Stimulated activated CD4-positive, alpha-beta T cell treated with anti-CD3 and anti-CD28 coated beads, Interleukin-2, amount 100 ng/mL, for 24 hours (primary cell): ENCODE measurements at places on chromosomes 5 and 9.
A peak's percentile ranks its signal among the peaks of the same experiment; 100 is the strongest.

- DNase-seq = no peak
Observed at GRCh38 chr5:173699966-173700365, 83.5 kb upstream of the BOD1 start.

- peak; percentile 12 for DNase-seq
Observed at GRCh38 chr9:68705531-68706362, 707 bp downstream of the PIP5K1B start.

DNA sequence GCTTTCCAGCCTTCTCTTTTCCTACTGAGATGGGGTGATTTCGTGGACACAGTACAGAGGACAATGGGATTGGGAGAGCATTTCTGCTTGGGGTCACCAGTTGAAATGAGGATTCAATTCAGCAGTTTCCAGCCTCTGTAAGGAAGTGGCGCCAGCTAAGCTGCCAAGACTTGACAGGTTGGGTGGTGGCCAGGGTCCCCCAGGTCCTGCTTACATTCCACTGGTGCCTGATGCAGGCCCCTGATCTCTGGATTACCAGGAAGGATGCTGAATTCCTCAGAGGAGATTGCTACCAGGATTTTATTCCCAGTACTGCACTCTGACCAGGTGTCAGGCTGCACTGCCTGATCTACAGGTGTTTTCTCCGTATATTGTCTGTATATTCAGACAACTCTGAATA is 119.7 kb downstream of the PSD2 start:
- no peak for DNase-seq

DNA sequence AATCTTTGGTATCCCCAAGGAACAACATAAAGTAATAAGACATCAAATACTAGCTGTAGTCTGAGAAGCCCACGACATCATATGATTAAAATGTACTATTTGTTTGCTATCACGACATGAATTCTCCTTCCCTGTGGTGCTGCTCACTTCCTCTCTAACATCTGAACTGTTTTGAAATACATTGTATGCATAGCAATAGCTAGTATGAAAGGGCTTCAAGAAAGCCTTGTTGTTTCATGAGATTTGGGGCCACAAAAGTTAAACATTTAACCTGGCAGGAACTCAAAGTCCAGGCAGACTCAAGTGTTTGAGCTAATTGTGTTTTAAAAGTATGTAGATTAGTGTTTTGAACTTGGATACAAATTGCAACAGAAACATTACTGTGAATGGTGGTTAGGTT is 237.4 kb upstream of the PTGER4 start:
- no peak for DNase-seq

DNA sequence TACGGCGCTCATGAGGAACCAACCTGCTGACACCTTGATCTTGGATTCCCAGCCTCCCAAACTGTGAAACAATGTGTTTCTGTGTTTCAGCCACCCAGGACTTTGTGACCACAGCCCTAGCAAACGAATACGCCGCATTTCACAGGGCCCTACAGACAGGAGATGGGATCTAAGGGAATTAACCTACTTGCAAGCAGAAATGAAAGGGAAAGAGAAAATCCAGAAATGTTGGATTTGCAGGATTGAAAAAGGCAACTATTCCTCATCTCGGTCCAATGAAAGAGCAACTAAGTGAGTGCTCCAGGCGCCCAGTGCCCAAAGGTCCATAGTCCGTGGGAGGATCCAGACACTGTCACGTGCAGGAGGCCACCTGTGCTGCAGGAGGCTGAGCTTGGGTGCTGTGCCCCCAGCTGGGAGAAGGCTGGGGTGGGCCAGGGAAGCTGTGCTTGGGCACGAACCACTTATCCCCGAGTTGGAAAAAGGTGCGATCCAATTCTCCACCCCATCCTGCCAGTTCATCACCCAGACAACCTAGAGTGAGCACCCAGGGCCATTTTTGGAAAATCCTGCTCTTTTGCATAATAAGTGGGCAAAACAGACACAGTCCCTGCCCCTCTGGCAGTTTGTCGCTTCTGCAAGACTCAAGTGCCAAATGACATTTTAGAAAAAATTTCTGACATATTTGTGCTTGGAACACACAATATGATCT is 177.9 kb downstream of the C9orf50 start:
- DNase-seq = no peak

DNA sequence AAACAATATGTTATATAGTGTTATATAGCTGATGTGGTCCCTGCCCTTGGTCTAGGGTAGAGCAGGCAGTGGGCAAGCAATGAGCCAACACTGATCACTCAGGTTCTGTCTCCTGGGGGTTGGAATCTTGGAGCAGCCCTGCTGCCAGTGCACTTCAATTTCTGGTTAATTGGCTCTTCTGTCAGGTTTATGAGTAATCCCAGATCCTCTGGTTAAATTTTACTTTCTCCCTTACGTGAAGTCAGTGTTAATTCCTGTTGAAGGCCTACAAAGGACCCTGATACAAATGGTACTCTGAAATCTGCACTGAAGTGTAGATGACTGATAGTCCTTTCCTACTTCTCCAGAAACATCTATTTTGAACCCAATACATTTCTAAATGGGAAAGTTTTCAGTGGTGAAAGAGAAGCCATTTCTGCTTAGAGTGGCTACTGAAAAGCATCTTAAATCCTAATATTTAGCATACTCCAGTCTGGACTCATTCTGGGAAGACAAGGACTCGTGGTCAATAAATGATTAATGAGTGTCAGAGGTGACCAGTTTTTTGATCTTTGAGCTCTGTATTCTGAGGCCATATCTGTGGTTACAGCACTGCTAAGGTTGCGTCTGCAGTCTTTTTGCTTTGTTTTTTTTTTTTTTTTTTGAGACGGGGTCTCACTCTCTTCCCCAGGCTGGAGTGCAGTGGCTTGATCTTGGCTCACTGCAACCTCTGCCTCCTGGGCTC is 442.4 kb downstream of the KIF4B start:
- DNase-seq = no peak

DNA sequence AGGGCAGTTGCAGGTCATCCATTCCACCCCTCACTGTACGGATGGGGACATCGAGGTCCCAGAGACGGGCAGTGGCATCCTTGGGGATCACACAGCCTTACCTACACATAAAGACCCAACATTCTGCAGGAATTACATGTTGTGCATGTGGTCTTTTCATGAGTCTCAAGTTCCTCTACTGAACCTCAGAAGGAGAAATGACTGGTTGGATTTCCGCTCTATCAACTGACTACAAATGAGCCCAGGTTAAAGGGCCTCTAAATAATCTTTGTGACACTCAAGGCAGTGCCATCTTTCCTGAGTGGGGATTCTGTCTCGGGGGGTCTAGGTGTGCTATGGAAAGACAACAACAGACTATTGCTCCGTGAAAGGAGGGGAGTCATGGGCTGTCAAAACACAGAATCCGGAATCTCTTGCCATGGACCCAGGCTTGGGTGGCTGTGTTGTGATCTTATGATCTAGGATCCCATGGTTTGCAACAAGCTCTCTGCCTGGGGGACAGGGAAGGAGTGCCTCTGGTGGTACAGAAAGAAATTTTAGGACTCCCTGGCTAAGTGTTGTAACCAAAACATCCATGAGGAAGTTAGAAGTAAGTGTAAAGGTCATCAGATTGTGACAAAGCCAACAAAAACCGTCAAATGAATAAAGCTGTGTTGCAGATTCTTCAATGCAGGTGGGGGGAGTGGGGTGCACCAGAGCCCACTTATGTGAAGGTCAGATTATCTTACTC is 1.9 kb upstream of the SLC31A2 start:
- DNase-seq = no peak

DNA sequence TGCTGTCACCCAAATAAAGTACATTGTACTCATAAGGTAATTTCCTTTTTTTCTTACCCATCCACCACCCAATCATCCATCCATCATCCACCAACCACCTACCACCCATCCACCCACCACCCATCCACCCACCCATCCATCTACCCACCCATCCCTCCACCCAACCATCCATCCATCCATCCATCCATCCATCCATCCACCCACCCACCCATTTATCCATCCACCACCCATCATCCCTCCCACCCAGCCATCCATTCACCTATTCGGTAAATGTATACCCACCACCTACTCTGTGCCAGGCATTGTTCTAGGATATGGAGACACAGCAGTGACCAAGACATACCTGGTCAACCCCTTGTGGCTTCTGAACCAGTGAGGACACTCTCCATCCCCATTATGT is 25.1 kb downstream of the MGAT1 start:
- DNase-seq = no peak

DNA sequence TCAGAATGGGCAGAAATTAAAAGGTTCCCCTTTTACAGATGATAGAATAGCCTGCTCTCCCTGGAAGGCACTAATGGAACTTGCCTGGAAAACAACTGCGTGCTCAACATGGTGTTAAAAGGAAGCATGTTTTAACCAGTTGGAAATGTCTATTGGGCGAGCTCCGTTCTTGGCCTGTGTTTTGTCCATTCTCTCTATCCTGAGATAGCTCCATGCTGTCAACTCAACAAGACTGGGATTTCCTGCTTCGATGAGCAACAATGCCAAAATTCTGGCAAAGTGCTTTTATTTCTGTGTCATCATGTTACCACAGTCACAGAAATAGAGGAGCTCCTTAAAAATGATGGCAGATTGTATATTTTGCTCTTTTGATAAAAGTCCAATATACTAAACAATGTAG is 198.3 kb downstream of the PLK2 start:
- no peak for DNase-seq

GRCh38 chr5:78727786-78728761 is 79.5 kb upstream of the LHFPL2 start:
- DNase-seq = no peak

- no peak for DNase-seq
Observed at GRCh38 chr5:3265131-3265885, 330.3 kb upstream of the IRX1 start.

DNA sequence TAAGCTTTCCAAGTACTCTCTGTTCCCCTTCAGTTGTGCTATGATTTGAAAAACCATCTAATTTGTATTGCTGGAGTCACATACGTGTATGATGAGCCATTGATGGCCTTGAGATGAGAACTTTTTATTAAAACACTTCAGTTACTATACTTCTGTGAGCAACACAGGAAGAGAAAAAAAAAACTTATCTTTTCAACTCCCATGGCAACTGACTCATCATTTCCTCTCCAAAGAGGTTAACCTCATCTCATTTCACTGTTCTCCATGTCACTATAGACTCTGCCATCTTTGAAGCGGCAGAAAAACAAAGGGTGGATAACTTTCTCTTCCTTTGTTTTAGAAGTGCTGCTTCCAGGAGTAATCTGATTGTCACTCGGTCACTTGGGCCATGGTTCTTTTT is 104.3 kb upstream of the PCSK1 start:
- no peak for DNase-seq

DNA sequence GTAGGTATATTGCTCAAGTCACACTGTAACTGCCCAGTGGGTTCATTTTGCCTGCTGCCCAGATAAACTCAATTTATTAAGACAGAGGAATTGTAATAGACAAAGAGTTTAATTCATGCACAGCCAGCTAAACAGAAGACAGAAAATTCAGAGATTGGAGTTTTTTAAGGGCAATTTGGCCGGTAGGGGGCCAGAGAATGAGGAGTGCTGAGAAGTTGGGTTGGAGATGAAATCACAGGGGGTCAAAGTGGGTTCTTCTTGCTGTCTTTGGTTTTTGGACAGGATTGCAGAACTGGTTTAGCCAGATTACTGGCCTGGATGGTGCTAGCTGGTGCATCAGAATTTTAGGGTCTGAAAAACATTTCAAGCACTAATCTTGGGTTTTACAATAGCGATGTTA is 20.7 kb upstream of the IL33 start:
- no peak for DNase-seq

DNA sequence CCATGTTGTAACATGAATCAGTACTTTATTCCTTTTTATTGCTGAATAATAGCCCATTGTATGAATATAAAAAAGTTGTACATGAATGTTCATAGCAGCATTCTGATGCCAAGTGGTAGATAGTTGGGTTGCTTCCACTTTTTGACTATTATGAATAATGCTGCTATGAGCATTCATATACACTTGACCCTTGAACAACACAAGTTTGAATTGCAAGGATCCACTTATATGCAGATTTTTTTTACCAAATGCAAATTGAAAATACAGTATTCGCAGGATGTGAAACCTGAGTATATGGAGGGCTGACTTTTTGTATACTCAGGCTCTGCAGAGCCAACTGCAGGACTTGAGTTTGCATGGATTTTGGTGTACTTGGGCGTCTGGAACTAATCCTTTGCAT is 14.7 kb upstream of the SIL1 start:
- DNase-seq = no peak
